Foreskin fibroblast (primary cell): ENCODE measurements at places on chromosomes 13 and 19.

DNA sequence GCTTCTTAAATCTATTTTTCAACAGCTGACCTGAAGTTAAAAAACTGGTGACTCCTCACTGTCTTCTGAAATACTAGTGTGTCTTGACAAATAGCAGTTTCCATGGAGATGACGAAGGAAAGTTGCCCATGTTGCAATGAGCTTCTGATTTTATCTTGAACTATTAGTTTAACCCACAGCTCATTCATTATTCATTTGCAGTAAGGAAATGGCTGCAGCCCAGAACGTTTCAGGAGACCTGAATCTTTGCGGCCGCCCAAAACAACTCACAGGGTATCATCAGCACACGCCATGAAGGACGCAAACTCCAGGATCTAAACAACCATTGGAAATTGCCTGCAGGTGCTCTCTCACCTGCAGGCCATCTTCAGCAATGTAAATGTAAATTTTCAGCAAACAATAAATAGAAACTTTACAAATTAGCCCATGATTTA, 142.5 kb downstream of the DCLK1 start:
- no peak for DNase-seq

GRCh38 chr19:4721196-4721595, 2.4 kb downstream of the DPP9 start:
- DNase-seq: no peak

GRCh38 chr13:104823071-104823470, 1712.4 kb downstream of the EFNB2 start:
- DNase-seq: peak; percentile 0

DNA sequence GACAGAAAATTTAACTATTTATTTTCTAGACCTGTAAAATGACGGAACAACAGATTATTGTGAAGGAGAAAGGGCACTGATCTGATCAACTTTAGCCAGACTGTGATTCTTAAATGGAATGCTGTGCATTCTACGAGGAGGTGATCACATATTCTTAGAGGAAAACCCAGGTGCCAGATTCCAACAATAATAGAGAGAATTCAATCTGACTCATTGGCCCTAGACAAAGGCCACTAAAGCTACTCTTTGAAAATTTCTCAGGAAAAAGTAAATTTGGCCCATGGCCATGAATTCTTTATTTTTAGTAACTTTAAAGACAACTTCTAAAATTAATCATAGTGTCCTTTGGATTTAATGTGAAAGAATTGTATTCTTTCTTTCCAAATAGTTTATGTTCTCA, 58.6 kb upstream of the POSTN start:
- DNase-seq: peak; percentile 57

GRCh38 chr19:45542234-45542668, 35.0 kb downstream of the VASP start:
- no peak for DNase-seq

GRCh38 chr13:32125221-32125689, 93.7 kb downstream of the FRY start:
- DNase-seq: peak; percentile 79

DNA sequence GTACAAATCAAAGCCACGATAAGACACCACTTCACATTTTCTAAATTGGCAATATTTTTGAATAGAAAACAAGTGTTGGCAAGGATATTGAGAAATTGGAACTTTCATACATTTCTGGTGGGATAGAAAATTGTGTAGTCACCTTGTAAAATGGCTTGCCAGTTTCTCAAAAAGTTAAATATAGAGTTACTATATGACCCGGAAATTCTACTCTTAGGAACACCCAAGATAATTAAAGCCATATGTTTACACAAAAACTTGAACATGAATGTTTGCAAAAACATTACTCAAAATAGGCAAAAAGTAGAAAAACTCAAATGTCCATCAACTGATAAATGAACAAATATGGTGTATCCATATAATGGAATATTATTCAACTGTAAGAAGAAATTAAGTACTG, 552.5 kb downstream of the TBC1D4 start:
- DNase-seq: peak; percentile 56
